ENCODE measurements at places on chromosomes 7 and 10. TPM values are rescaled to one million over a fixed set of nuclear protein-coding genes. Genes with fewer than 3 reads are reported as not detected.

The RPEL1 gene
- 0.13 TPM for total RNA-seq

The PALD1 gene
- total RNA-seq = 21.6 TPM

The CTAGE4 gene
- total RNA-seq = 6.2 TPM

The GRID2IP gene
- total RNA-seq = 1.7 TPM

The MDFIC gene
- 2.1 TPM for total RNA-seq

DNA sequence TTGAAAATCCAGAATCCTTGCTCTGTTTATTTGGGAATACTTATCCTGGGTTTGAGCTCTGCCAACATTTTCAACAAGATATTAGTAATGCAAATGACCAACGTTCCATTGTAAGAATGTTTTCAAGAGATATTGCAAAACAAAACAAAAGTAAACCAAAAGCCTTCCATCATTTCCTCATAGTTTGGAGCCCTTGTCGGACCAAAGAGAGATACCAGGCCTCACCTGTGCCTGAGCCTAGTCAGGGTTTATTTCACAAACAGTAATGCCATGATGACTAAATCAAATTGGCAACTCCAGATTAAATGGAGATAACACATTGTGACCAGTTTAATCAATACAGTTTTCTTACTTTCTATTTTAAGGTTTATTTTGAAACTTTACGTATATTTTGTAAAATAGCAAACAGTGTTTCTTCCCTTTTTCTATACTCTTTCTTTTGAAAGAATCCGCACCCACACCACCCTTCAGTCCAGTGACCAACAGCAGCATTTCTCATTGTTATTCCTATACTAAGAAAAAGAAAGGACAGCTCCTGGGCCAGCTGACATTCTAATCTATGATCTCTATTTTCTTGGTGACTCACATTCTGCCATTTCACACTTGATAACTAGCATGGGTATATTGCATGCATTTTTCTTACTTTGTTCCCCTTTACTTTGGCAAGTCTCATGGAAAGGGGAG lies 168.5 kb upstream of the MEOX2 start:
- no peaks in the 10 kb centered on the region for H3K4me1 ChIP-seq
- H3K27ac ChIP-seq = no peak overlapping the region
- no peaks in the 10 kb centered on the region for H3K36me3 ChIP-seq
- no peak overlapping the region for H3K4me3 ChIP-seq
- H3K27me3 ChIP-seq = no peaks in the 10 kb centered on the region
- DNase-seq = no peak

- H3K27me3 ChIP-seq = no peaks in the 10 kb centered on the region
- DNase-seq = no peak
- peaks cover 26% of the 10 kb centered on the region for H3K36me3 ChIP-seq
- no peak overlapping the region for H3K27ac ChIP-seq
- no peaks in the 10 kb centered on the region for H3K4me1 ChIP-seq
Observed at GRCh38 chr7:63041786-63042185, 956.9 kb upstream of the ZNF722 start.

DNA sequence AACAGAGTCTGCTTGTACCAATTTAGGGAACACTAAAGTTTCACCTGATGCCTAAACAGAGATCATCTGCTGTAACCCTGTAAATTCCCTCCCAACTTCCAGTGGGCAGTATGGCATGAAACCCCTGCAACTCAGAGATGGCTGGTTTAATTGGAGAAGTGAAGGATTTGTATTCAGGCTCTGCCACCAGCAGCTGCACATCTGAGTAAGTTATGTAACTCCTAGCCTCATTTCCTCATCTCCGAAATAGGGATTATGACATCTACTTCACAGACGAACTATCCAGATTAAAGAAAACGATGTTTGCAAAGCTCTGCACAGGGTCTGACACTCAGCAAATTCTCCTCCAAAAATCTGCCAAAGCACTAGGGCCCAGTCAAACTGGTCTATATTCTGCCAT lies 493.0 kb downstream of the KCNMA1 start:
- H3K4me3 ChIP-seq = no peak overlapping the region
- no peaks in the 10 kb centered on the region for H3K27me3 ChIP-seq
- H3K4me1 ChIP-seq = peaks cover 4% of the 10 kb centered on the region
- no peak for DNase-seq

GRCh38 chr10:113922787-113923570 lies 68.5 kb downstream of the NHLRC2 start:
- no peaks in the 10 kb centered on the region for H3K36me3 ChIP-seq
- peak; percentile 49 for DNase-seq
- H3K27ac ChIP-seq = no peak overlapping the region

DNA sequence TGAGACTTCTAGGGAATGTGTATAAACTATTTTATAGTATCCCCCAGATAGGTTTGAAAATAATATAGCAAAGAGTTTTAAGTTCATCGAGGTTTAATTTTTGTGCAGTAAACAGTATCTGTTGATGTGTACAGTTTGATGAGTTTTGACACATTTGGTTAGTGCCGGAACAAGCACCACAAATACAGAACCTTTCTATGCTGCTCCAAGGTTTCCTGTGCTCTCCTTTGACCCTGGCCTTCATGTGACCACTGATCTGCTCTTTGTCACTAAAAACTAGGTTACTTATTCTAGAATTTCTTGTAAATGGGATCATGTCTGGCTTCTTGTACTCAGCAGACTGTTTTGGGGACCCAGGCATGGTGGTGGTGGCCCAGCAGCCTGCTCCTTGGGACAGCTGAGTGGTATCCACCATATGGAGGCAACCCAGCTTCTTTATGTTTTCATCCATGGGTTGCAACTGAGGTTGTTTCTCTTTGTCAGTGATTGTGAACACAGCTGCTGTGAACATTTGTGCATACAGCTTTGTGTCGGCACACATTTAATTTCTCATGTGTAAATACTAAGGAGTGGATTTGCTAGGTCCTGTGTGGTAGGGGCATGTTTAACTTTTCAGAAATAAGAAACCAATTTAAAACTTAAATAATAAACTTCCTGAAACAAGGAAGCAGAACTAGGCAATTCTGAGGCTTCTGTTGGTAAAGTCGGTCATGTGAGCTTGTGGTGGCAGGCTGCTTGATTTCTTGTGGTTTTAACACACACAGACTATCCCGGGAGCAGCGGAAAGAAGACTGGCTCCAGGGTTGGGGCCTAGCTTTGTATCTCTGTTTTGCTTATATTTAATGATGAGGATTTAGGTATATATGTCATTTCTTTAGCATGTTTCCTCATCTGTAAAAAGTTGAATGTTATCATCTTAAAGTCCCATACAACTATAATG lies 219.4 kb downstream of the ABCA13 start:
- no peaks in the 10 kb centered on the region for H3K27me3 ChIP-seq
- no peaks in the 10 kb centered on the region for H3K36me3 ChIP-seq
- H3K4me1 ChIP-seq = no peaks in the 10 kb centered on the region

GRCh38 chr7:157194948-157195347 lies 56.2 kb downstream of the UBE3C start:
- no peaks in the 10 kb centered on the region for H3K27me3 ChIP-seq
- H3K27ac ChIP-seq = no peak overlapping the region
- no peak for DNase-seq
- H3K4me3 ChIP-seq = no peak overlapping the region

DNA sequence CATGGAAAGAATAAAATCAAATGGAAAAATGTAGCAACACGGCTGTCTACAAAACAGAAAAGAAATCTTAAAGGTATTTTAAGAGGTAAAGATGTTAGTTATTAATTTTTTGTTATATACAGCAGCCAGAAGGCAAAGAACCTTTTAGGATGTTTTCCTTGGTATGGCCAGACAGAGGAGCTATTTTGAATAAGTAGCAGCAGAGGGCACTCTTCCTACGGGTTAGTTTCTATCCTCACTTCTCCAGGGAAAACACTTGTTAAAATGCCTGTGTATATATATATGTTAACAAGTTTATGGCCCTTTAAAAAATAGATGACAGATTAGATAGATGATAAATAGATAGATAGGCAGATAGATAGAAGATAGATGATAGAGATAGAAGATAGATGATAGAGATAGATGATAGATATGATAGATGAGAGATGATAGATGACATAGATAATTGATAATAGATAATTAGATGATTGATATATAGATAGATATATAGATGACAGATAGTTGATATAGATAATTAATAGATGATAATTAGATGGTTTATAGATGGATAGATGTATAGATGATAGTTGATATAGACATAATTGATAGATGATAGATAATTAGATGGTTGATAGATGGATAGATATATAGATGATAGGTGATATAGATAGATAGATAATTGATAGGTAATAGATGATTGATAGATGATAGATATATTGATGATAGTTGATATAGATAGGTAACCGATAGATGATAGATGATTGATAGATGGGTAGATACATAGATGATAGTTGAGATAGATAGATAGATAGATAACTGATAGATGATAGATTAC lies 57.8 kb upstream of the WIPF3 start:
- H3K4me1 ChIP-seq = no peaks in the 10 kb centered on the region
- no peak overlapping the region for H3K4me3 ChIP-seq
- no peak overlapping the region for H3K27ac ChIP-seq
- no peak for DNase-seq

DNA sequence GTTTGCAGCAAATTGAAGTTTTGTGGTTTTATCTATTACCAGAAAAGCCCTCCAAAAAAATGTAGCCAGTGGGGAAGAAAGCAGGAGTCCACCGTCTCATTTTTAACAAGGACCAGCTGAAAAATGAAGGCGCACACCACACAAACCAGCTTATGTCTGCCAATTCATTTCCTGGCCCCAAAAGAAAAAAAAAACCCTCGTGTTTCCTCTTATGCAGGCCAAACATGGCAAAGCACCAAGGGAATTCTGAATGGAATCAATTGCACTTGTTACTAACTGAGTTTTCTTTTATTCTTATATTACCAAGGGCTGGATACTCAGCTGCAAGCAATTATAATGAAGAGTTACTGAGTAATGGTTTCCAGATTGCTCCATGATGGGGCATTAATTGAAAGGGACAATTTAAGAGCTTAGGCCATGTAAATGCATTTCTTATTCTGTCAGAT lies 428.3 kb upstream of the NPVF start:
- H3K36me3 ChIP-seq = no peaks in the 10 kb centered on the region
- H3K27ac ChIP-seq = no peak overlapping the region
- H3K4me1 ChIP-seq = no peaks in the 10 kb centered on the region
- no peak overlapping the region for H3K4me3 ChIP-seq
- DNase-seq = no peak

GRCh38 chr10:22244855-22245254 lies 27.0 kb upstream of the EBLN1 start:
- H3K27me3 ChIP-seq = no peaks in the 10 kb centered on the region
- no peaks in the 10 kb centered on the region for H3K4me1 ChIP-seq
- H3K27ac ChIP-seq = no peak overlapping the region
- DNase-seq = no peak
- no peaks in the 10 kb centered on the region for H3K36me3 ChIP-seq

- no peak overlapping the region for H3K4me3 ChIP-seq
- H3K27ac ChIP-seq = no peak overlapping the region
- no peaks in the 10 kb centered on the region for H3K27me3 ChIP-seq
Observed at GRCh38 chr7:131040467-131040932, 287.2 kb upstream of the MKLN1 start.

- H3K27me3 ChIP-seq = no peaks in the 10 kb centered on the region
- no peaks in the 10 kb centered on the region for H3K36me3 ChIP-seq
- no peak overlapping the region for H3K4me3 ChIP-seq
- no peaks in the 10 kb centered on the region for H3K4me1 ChIP-seq
- no peak overlapping the region for H3K27ac ChIP-seq
- DNase-seq = no peak
Observed at GRCh38 chr7:119482671-119483070, 790.3 kb upstream of the KCND2 start.

DNA sequence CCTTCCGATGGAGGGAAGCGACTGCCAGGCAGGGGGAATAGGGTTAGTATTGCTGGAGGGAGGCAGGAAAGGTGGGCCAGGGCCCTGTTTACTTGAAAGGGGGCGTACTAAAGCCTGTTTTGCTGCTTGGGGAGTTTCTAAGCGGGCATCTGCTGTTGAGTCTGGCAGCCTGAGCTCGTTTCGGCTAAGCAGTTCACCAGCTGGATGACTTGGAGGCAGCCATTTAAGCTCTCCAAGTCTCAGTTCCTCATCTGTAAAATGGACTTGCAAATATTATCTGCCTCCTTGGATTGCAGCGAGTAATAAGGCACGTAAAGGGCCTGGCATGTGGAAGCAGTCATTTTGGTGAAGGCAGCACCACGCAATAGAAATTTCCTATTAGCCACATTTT lies 44.0 kb downstream of the LDB3 start:
- no peaks in the 10 kb centered on the region for H3K27me3 ChIP-seq
- H3K36me3 ChIP-seq = no peaks in the 10 kb centered on the region
- no peak overlapping the region for H3K27ac ChIP-seq
- peak overlapping the region; percentile 85 for H3K4me3 ChIP-seq

GRCh38 chr10:97640174-97640867 lies at the start of gene PI4K2A:
TSS of gene PI4K2A (plus strand) at chr10:97640671. CDS start at chr10:97640743, 72 bp downstream.
- DNase-seq = peak; percentile 100
- peak within 1 kb of the TSS; percentile 95 for H3K4me3 ChIP-seq
- peaks cover 5% of the 10 kb centered on the region for H3K4me1 ChIP-seq
- peaks cover 14% of the 10 kb centered on the region for H3K36me3 ChIP-seq
- H3K27me3 ChIP-seq = no peaks in the 10 kb centered on the region
- no peak within 1 kb of the TSS for H3K27ac ChIP-seq

DNA sequence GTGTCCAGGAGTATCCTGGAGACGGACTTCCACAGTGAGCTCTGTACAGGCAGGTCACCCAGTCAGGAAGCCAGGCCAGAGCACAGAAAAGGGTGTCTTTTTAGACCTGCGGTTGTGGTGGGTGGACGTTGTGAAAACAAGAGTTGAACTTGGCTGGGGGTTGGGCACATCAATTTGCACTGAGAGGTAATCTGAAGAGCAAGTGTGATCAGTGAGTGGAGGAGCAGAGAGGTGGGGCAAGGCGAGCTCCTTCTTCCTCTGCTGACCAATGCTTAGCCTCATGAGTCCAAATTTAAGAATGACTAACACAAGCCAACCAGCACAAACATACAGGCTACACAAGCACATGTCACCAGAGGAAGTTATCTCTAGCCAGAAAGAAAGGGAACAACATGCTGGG lies 310.8 kb downstream of the TCERG1L start:
- no peak overlapping the region for H3K4me3 ChIP-seq
- no peak for DNase-seq
- 0 out of 2 replicates have a peak, but pooled peaks cover 4% of the 10 kb centered on the region for H3K36me3 ChIP-seq
- H3K27ac ChIP-seq = no peak overlapping the region

DNA sequence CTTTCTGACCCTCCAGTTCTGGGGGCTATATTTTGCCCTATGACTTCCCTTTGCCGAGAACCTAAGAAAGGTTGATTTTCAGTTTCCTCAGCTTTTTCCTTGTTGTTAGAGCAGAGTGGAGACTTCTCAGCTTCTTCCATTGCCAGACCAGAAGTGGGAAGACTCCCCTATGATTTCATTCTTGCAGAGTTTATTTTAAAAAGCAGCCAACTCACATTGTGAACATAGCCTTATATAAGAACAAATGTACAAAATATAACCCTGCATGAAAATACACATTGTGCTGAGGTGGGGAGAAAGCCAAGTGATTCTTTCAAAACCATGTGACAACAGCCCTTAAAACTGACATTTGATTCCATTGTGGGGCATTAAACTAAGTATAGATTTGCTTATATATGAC lies 33.8 kb upstream of the FZD8 start:
- H3K4me3 ChIP-seq = no peak overlapping the region
- H3K36me3 ChIP-seq = no peaks in the 10 kb centered on the region
- no peaks in the 10 kb centered on the region for H3K27me3 ChIP-seq
- no peaks in the 10 kb centered on the region for H3K4me1 ChIP-seq
- no peak for DNase-seq

Data from H9 (cell line).